Activated CD8-positive, alpha-beta memory T cell treated with anti-CD3 and anti-CD28 coated beads for 4 hours (primary cell): ENCODE measurements at places on chromosomes 7 and 10.
A peak's percentile ranks its signal among the peaks of the same experiment; 100 is the strongest.

GRCh38 chr10:104250371-104250770 is 4.3 kb upstream of the GSTO1 start:
- DNase-seq = no peak

DNA sequence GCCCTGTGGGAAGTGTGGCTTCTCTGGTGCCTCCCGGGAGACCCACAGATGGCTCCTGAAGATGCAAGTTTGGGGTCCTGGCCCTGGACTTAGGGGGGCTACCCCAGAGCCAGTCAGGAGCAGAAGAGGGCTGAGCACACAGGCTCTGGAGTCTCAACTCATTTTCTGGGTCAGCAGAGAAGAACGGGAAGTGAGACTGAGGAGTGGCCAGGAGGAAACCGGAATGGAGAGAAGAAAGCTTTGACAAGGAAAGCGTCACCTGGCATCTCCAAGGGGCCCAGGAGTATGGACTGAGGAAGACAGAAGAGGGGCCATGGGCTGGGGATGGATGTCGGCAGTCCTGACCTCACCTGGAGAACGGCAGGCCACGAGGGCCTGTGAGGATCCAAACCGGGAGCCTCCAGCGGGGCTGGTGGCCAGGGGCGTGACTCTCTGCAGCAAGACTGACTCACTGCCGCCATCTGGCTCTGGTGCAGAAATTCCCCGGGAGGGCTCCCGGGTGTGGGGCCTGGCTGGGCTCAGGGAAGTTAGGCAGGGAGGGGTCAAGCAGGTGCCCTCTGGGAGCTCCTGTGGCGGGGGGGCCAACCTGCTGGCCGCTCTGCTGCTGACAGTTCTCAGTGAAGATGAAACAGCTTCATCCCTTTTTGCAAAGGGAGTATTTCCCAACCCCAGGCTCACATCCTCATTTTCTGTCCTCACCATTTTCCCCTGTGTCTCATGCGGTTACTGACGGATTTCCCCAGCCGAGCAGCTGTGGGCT is 23.6 kb downstream of the DAGLB start:
- DNase-seq = no peak

GRCh38 chr7:30176463-30177109 is 41.8 kb downstream of the MTURN start:
- DNase-seq = no peak

- no peak for DNase-seq
These were observed 188.9 kb upstream of the KMT2E start for GRCh38 chr7:104825099-104825498.

- no peak for DNase-seq
These were observed 34.1 kb upstream of the KCNMA1 start for GRCh38 chr10:77671594-77672252.

GRCh38 chr7:128100949-128101713 is 69.9 kb upstream of the LRRC4 start:
- no peak for DNase-seq

DNA sequence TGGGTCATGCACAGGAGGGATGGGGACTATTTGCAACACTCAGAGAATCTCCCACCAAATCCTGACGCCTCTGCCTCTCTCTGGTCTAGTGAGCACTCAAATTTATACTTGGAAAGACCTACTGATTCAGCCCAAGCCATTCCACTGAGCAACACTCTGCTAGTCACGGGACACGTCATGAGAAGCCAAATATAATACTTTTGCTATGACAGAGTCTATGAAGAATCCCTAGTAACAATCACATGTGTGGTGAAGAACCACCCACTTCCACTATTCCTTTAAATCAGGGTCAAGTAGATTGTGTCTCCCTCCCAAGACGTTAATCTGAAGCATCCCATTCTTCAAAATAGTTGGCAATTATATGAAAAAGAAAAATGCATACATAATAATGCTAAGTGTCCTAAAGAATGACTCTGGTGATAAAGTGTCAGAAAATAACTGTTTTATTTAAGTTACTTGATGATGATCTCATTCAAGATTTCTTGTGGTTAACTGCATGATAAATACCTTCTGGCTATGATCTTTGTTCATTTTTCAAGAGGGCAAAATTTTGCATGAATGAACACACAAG is 28.5 kb downstream of the CHCHD3 start:
- no peak for DNase-seq

- no peak for DNase-seq
These were observed 150.0 kb upstream of the PRR15 start for GRCh38 chr7:29413626-29414136.

- no peak for DNase-seq
These were observed 203.2 kb downstream of the PLXNA4 start for GRCh38 chr7:132373041-132373440.

GRCh38 chr7:370259-370625 is 80.3 kb downstream of the FOXL3 start:
- DNase-seq = no peak

DNA sequence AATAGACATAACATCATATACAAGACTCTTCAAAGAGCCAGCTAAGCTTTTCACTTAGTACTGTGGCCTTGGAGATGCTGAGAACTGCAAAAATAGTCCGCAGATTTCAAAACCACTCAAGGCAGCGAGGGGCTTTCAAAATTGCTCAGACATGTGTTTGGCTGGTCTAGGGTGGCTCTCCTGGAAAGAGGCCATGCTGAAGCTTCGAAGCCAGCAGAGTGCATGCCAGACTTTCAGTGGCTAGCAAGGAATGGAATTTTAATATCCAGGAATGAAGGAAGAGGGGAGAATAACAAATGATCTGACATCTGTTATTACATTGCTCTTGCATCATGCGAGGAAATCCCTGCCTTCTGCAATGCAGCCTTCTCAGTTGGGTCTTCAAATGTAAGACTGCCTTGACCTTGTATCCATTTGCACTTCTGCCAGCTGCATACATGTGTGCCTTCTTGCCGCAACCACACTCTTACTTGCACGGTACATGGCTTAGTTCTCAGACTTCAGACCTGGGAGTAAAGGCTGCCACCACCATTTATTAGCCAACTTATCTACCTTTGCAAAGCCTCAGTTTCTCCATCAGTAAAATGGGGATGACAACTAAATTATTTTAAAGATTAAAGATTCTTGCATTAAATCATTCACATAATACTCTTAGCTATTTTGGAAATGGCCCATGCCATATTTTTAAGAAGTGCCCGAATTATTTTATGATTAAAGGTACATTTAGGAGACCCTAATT is 55.9 kb downstream of the ITIH5 start:
- no peak for DNase-seq

GRCh38 chr7:95469848-95470247 is 15.9 kb upstream of the ASB4 start:
- DNase-seq = no peak

DNA sequence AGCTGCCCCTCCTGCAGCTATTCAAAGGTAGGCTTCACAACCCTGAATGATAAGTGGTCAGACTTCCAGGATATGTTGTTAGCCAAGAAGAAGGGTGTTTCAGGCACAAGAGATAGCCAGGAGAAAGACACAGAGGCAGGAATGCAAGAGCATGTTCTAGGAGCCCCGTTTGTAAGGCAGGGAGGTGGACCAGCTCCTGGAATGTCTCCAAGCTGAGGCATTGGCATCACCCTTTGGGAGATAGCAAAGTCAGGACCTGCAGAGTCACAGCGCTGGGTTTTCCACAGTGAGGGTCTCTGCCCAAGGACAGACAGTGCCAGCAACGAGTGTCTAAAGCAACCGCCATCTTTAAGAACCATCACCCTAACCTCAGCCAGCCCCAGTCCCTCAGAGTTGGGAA is 484.5 kb upstream of the ZMIZ1 start:
- DNase-seq = no peak

DNA sequence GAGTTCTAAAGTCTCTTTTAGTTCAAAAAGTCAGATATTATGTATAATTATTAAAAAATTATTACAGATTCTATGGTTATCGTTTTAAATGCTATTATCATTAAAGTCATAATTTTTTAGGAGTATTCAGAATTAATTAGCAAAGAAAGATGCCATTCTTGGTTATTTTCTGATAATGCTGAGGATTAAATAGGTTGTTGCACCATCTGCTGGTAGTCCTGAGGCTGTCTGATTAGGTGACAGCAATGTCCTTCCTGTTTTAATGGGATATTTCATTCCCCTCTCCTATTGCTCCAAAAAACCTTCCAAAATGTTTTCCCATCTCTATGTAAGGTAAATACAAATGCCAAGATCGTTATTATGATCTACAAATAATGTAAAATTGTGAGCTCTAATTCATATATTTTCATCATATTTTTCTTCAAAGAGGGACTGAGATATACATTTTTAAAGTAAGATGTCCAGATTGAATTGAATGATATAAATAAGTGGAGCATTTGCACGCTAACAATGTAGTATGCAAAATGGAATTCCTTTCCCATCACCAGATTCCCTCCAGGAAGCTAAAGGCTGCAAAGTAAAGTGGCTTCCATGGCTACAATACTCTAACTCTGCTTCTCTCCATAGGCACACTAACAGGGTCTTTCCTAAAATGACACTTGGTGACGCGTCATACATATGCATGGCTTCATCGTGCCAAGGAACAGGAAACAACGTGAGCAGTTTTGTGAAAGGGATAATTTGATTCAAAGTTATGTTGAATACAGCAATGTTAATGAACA is 58.8 kb upstream of the AKR1E2 start:
- DNase-seq = no peak

DNA sequence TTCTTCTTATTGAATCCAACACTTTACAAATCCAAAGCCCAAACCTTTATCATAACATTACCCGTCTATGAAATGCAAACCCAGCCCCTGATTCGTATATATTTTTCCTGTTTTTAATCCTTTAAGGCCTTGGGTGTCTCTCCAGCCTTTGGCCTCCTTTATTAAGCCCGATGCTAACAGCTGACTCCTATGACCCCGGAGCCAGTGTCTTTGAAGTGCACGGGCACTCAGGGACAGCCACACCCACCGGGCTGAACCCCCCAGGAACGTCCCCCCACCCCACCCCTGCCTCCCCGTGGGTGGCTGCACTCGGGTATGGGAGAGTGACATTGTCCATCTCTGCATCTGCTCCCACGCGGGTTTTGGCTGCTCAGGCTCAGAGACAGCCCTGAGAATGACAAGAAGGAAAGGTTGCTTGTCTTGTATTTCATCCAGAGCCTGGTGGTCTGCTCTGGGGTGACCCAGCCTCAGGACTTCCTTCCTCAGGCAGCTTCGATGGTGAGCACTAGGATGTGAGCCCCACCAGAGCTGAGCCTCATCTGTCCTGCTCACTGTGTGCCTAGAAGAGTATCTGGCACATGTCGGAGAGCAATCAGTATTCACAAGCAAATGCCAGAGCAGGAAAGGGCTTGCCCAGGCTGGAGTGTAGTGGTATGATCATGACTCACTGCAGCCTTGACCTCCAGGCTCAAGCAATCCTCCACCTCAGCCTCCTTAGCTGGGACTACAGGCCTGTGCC is 210.4 kb downstream of the SKIDA1 start:
- DNase-seq = no peak

DNA sequence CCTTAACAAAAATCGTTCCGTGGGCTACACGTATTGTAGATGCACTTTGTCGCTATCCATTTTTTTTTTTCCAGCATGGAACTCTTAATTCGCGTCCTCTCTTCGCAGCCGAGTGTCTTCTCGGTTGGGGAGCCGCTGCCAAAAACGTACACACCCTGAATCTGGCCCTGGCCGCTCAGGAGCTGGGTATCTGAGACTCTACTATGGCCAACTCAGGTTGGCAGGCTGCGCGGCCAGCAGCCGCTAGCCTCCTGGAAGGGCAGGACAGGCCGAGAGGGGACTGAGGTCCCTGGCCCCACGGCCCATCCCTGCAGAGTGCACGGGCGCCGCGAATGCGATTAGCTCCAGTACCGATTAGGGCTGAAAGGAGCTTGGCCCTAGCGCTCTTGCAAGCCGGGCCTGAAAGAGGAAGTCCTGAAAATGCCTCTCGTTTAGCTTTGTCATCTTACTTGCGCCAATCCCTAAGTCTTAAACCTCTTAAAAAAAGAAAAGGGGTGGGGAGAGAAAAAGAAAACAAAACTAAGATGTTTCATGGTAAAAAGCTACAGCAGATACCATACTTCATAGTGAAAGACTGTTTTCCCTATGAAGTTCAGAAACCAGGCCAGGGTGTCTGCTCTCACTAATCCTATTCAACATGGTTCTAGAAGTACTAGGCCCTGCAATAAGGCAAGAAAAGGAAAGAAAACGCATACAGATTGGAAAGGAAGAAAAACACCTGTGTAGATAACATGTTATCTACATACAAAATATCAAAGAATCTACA is 113.2 kb upstream of the RHEB start:
- DNase-seq = peak; percentile 10

DNA sequence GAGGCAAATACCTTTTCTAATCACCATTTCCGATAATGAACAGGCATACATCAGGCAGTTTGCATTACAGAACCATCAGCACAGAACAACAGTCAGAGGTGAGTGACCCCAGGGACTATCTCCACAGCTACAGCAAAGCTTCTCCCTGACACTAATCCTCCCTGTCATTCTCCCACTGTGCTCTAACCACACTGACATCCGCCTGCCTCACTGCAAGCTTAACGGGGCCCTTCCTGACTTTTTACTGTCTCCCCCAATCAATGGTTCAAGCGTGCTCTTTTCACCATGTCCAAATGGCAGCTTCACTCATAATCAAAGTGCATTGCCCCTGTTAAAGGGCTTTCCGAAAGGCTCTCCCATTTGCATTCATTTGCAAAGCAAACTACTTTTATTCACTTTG is 196.3 kb downstream of the DNAJC1 start:
- DNase-seq = no peak

GRCh38 chr10:21895932-21896331 is 107.6 kb downstream of the DNAJC1 start:
- DNase-seq = no peak

DNA sequence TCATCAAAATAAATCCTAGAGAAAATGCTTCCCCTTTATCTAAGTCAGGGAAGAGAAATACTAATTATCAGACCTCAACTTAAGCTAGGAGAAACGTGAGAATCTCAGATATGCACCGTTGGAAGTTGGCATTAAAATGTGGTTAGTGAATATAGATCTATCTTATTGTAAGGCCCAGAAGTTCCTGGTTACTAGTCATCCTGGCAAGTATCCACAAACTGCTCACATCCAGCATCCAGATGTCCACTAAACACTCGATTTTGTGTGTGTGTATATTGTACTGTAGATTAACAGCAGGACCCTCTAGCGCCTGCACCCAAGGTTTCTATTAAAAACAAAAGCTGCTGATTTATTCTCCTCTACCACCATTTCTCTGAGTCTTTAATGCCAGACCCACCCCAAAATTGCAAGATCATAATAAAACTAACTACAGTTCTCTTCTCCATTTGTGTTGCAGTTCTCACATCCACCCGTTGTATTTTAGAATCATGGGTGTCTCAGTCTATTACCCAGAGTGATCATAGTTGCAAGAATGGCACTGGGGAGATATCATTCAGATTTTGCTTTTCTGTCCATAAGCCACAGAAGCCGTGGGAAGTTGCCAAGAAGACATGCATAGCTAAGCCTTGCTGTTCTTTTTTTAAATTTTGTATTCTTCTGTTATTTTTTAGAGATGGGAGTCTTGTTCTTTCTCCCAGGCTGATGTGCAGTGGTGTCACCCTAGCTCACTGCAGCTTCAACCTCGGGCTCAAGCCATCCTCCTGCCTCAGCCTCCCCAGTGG is 165.4 kb downstream of the KIAA1217 start:
- no peak for DNase-seq

GRCh38 chr10:13722747-13723653 is 136.2 kb downstream of the PRPF18 start:
- no peak for DNase-seq
